ENCODE measurements at places on chromosomes 5 and 9. TPM values are rescaled to one million over a fixed set of nuclear protein-coding genes. Genes with fewer than 3 reads are reported as not detected.

Gene MORN5
- not detected for polyA plus RNA-seq

Gene MLANA
- polyA plus RNA-seq: not detected

Gene ARHGEF28
- not detected for polyA plus RNA-seq

Gene BTNL3
- not detected for polyA plus RNA-seq

Gene RLN1
- polyA plus RNA-seq: not detected

Gene FCN1
- not detected for polyA plus RNA-seq

Gene INSYN2B
- 5.5 TPM for polyA plus RNA-seq

Gene FGD3
- polyA plus RNA-seq: 8.3 TPM

Gene SCGB3A2
- not detected for polyA plus RNA-seq

Gene PCDHGB4
- 13.0 TPM for polyA plus RNA-seq

Gene SLU7
- polyA plus RNA-seq: 82.2 TPM

All from neural cell (in vitro differentiated cells).